ENCODE measurements at places on chromosomes 5 and 9. TPM values are rescaled to one million over a fixed set of nuclear protein-coding genes. Genes with fewer than 3 reads are reported as not detected.

GRCh38 chr9:18786911-18787650 is 245.9 kb downstream of the SAXO1 start:
- peak; percentile 47 for DNase-seq

DNA sequence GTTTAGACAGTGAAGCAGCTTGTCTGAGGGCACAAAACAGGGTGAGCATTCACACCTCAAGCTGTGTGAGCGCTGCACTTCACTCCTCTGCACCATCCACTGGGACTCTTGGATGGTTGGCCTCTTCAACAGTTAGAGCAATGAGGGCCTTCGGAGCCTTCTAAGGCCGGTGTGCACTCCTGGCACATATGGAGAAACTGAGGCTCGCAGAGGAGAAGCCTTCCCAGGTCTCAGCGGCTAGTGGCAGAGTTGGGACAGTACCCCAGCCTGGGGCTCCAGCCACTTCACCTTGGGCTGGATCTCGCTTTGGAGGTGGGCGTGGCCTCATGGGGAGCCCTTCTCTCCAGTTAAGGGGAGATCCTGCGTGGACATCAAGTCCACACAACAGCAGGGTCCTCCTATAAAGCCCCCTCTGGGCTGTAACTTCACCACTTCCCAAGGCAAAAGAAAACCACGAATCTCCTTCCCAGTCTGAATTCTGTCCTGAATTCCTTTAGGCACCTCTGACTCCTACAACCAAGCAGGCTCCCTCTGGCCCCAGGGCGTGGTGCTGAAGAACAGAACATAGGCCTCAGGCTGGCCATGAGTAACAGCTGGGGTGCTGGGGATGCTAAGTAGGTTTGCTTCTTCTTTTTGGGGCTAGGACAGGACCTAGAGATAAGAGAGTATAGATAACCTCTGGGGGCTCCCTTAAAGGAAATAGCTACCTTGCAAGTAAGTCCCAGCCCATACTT is 30.5 kb upstream of the CSF1R start:
- peak; percentile 27 for DNase-seq

- DNase-seq, result peak; percentile 29
These were observed 127.7 kb upstream of the PPP1R2B start for GRCh38 chr5:156722358-156722757.

DNA sequence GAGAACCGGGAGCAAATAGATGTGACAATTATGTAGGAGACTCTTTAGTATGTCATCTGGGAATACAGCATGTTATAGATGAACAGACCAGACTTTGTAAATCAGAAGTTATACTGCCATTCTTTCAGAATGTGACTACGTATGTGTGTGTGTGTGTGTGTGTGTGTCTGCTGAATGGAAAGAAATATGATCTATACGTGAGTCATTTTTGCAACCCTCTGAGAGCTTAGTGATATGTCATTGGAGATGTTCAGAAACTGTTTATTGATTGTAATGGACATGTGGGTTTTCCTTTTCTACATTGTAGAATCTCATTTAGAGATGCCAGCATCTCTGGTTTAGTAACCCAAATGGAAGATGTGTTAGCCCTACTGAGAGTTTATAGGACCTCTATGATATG is 731.5 kb downstream of the TLE1 start:
- DNase-seq, result peak; percentile 56

The C7 gene
- total RNA-seq, result 0.54 TPM

GRCh38 chr9:121304707-121305106 is 36.7 kb downstream of the GSN start:
- no peak for DNase-seq

The OR1L6 gene
- total RNA-seq, result not detected

The PIP5KL1 gene
- 0.28 TPM for total RNA-seq

All from IMR-90 (cell line).